GM23248 (cell line): ENCODE measurements at places on chromosomes 5 and 9.
A peak's percentile ranks its signal among the peaks of the same experiment; 100 is the strongest.

GRCh38 chr5:174571662-174572397, 152.6 kb upstream of the MSX2 start:
- DNase-seq = peak; percentile 76

GRCh38 chr9:104941597-104941996, 13.6 kb upstream of the ABCA1 start:
- DNase-seq = no peak

DNA sequence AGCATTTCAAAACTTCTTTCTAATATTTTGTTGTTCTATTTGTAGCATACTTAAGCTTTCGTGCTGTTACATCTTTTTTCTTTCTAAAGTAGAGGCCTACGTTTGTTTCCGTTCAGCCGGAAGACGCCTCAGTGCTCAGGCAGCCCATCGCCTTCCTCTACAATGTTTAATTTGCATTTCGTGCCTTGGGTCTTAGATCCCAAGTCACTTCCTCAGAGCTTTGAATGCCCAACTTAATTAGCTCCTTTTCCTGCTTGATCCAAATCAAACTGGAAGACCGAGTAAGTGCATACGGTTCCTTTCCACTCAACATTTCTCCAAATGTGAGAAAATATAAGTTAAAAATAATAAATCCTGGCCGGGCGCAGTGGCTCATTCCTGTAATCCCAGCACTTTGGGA, 43.2 kb downstream of the MRPL36 start:
- no peak for DNase-seq

GRCh38 chr5:16891033-16891432, 45.1 kb downstream of the MYO10 start:
- DNase-seq = no peak

DNA sequence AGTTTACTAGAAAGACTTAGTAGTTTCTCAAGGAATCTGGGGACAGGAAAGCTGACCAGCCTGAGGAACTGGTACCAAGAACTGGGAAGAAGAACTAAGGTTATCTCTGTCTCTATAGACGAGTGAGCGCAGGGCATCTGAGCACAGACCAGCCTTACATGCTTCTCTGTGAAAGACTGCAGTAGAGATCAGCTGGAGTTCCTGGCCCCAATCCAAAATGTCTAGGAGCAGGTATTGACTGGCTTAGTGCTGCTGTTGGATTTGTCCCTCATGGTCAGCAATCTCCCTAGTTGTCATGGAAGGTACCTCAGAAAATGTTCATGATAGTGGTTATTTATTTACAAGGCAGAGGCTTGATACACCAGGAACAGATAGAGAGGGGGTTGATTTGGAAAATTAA, 13.3 kb downstream of the NUP214 start:
- no peak for DNase-seq
